ENCODE measurements at places on chromosomes 5 and 9. TPM values are rescaled to one million over a fixed set of nuclear protein-coding genes. Genes with fewer than 3 reads are reported as not detected.

C5orf63 gene
- total RNA-seq, result 7.5 TPM

RANBP17 gene
- total RNA-seq, result 145 TPM

RAB24 gene
- 9.5 TPM for total RNA-seq

AOPEP gene
- total RNA-seq, result 67.2 TPM

THBS4 gene
- total RNA-seq, result 4.9 TPM

ST8SIA4 gene
- total RNA-seq, result 36.2 TPM

AHRR gene
- total RNA-seq, result 1.5 TPM

SPATA9 gene
- 0.82 TPM for total RNA-seq

ANXA6 gene
- 80.7 TPM for total RNA-seq

PCDHB12 gene
- 18.0 TPM for total RNA-seq

FBXW2 gene
- total RNA-seq, result 51.5 TPM

DNAH5 gene
- 2.6 TPM for total RNA-seq

SCGB3A2 gene
- not detected for total RNA-seq

GABRG2 gene
- 35.7 TPM for total RNA-seq

DBH gene
- 0.91 TPM for total RNA-seq

GFRA3 gene
- 0.09 TPM for total RNA-seq

CDH12 gene
- 39.0 TPM for total RNA-seq

TSTD2 gene
- 37.8 TPM for total RNA-seq

CCDC192 gene
- not detected for total RNA-seq

WDR31 gene
- 2.4 TPM for total RNA-seq

GLE1 gene
- total RNA-seq, result 15.2 TPM

FGF1 gene
- total RNA-seq, result 6.8 TPM

FAM174A gene
- total RNA-seq, result 19.0 TPM

WNK2 gene
- 47.4 TPM for total RNA-seq

PDE8B gene
- total RNA-seq, result 6.4 TPM

GGTA1 gene
- total RNA-seq, result 1.5 TPM

HRCT1 gene
- total RNA-seq, result not detected

ACTBL2 gene
- not detected for total RNA-seq

PRDM12 gene
- total RNA-seq, result not detected

ARL14EPL gene
- not detected for total RNA-seq

SLCO6A1 gene
- not detected for total RNA-seq

SNCAIP gene
- total RNA-seq, result 70.7 TPM

NMUR2 gene
- not detected for total RNA-seq

NPR3 gene
- 3.6 TPM for total RNA-seq

DMXL1 gene
- 110 TPM for total RNA-seq

OR1J2 gene
- not detected for total RNA-seq

POU5F2 gene
- 8.7 TPM for total RNA-seq

NUDT12 gene
- total RNA-seq, result 20.2 TPM

PFN3 gene
- total RNA-seq, result not detected

PGM5 gene
- total RNA-seq, result 16.2 TPM

LRRTM2 gene
- 39.1 TPM for total RNA-seq

PLPPR1 gene
- 65.3 TPM for total RNA-seq

OR1Q1 gene
- total RNA-seq, result not detected

RASEF gene
- 0.73 TPM for total RNA-seq

CDC25C gene
- total RNA-seq, result 5.1 TPM

ROPN1L gene
- 3.2 TPM for total RNA-seq

NTNG2 gene
- total RNA-seq, result 25.0 TPM

C9orf43 gene
- 0.73 TPM for total RNA-seq

INSL6 gene
- not detected for total RNA-seq

LRRC70 gene
- 8.0 TPM for total RNA-seq

Data from cerebellum (tissue), 4 donors.